ENCODE measurements at places on chromosomes 5 and 9. TPM values are rescaled to one million over a fixed set of nuclear protein-coding genes. Genes with fewer than 3 reads are reported as not detected.

GRCh38 chr9:117184173-117184572 lies 230.7 kb downstream of the ASTN2 start:
- DNase-seq = no peak

DNA sequence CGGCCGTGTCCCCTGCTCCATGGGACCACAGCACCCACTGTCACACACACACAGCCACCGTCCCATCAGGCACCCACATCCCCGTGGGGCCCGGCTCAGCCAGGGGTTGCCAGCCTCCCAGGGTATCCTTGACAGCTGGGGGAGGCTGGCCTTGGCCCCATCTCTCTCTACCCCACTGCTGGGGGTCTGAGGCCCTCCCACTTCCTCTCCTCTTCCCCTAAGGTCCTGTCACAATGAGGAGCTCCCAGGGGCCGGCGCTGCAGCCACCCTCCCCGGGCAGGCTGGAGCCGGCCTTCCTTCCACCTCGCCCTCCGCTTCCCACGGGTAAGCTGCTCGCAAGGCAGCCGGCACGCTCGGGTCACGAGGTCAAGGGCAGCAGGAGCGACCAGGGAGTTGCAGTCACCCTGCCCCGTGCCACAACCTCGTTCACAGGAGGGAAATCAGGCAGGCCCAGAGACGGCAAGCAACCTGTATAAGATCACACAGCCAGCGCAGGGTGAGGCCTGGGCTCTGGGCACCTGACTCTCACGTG lies 38.6 kb upstream of the NOTCH1 start:
- DNase-seq = no peak

DNA sequence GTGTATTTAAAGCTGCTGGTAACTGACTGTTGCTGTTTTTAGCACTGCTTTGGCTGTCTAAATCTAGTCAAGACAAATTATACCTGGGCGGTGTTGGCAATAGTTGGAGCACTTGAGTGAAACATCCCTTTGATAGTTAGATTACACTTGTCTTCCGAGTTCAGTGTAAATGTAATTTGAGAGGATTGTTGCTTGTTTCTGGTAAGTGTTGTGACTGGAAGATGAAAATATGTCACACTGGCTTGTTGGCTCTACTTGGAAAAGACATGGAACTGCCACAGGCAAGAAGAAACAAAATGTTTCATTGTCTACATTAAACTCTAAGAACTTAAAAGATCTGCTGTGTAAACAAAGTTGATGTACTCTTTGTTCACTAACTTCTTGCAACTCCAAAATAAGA lies 49.2 kb upstream of the PTPRD start:
- DNase-seq = no peak

CA9 gene
- 5.0 TPM for total RNA-seq

DNA sequence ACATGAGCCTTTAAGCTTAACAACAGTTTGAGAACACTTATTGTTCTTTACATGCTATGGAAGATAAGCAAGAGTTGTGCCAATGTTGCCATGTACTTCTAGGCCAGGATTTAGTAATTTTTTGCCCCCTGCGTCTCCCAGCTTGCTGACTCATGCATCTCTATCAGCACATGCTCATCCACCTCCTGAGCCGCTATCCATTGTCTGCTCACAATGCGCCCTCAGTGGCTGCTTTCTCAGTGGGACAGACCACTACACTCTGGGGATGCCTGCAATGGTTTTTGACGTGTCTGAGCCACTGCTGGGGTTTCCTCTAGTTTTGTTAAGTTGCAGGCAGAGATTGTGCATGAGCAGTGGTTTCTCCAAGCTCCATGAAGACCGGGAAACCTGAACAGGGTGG lies 50.9 kb upstream of the PHF2 start:
- DNase-seq = no peak

GRCh38 chr5:180611140-180611850 lies 20.0 kb upstream of the SCGB3A1 start:
- DNase-seq = no peak

DNA sequence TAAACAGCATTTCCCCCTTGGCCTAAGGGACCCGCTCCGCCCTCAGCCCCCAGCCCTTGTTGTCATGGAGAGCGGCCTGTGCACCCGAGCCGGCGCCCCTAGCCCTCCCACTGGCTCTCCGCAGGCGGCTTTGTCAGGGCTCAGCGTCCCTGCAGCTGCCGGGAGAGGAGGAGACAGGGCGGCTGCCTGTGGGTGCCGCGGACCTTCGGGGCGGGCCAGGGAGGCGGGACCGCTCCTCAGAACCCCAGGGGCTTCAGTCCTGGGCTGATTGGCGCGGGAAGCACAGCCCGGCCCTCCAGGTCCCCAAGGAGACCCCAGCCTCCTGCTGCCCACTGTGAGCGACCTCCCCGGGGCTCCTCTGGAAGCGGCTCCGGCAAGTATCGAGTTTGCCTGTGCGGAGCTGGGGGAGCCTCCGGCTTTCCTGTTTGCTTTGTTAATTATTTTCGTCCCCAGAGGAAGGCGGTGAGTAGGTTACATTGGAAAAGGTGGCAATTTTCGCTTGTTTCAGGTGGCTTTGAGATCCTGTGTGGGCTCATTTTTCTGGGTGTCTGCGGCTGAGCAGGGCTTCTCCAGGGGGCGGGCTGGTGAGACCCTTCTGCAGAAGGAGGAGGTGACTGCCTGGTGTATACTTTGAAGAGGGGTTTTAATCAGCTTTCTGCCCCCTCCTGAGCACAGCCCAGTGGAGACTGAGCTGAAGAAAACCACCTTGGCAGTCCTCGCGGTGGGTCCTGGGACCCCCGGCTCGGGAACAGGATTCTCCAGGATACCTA lies at the start of gene FGD3:
Gene FGD3, plus strand, starts transcription at position 256 of the 770 bp plus-strand sequence. CDS start 28,734 bp downstream, outside the sequence.
- DNase-seq = no peak

- no peak for DNase-seq
These were observed 92.2 kb upstream of the TRPC7 start for GRCh38 chr5:136457390-136458013.

DNA sequence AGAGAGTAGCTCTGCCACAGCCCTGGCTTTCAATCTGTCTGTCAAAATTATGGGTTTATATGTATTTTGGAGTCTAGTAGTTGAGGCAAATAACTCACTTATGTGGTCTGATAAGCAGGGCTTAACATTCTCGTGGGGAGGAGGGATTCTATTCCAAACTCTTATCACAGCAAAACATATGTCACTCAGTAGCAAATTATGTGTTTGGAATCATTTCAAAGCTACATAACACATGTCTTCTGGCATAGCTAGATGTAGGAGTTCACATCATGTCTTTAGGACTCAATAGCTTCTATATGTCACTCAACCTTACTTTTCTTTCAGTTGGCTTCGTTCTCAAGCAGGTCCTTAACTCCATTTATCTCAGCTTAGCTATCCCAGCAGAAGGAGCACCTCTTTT lies 144.5 kb upstream of the SEMA6A start:
- DNase-seq = no peak
